Astrocyte of the cerebellum (primary cell): ENCODE measurements at places on chromosomes 12 and 14.

DNA sequence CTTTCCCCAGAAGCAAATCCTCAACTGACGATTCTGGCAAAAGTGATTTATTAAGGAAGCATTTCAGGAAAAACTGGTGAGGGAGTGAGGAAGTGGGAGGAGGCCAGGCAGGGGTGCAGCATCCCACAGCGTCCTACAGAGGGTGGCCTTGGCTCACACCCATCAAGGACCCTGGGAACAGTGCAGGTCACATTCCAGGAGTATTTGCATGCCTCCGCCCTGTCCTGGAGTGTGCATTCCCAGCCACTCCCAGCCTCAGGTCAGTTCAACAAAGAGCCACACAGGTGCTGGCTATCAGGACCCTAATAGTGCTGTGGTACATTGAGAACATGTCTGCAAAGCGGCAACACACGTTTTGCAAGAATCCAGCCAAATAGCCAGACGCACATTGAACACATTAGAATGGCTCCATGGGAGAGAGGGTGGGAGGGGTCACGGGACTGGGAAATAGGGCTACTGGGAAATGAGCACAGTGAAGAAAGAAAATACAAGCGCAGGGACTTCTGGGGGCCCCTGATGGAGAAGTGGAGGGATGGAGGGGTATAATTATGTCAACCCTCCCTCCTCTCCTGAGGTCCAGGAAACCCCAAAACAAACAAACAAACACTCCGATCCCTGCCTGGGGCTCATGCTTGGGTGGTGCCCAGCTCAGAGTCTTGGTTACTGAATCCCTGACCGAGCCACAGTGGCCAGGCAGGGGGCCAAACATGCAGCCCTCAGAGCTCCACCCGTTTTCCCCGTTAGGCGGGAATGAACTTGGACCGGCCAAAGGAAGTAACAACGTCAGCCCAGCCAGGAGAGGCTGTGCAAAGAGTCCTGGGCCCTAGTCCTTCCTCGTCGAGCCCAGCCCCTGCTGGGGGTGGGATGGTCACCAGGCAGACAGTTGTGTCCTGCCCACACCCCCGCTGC is 36.5 kb downstream of the CMKLR1 start:
- DNase-seq, result peak; percentile 44

GRCh38 chr12:94660436-94660835 is 10.1 kb upstream of the TMCC3 start:
- no peak for DNase-seq

DNA sequence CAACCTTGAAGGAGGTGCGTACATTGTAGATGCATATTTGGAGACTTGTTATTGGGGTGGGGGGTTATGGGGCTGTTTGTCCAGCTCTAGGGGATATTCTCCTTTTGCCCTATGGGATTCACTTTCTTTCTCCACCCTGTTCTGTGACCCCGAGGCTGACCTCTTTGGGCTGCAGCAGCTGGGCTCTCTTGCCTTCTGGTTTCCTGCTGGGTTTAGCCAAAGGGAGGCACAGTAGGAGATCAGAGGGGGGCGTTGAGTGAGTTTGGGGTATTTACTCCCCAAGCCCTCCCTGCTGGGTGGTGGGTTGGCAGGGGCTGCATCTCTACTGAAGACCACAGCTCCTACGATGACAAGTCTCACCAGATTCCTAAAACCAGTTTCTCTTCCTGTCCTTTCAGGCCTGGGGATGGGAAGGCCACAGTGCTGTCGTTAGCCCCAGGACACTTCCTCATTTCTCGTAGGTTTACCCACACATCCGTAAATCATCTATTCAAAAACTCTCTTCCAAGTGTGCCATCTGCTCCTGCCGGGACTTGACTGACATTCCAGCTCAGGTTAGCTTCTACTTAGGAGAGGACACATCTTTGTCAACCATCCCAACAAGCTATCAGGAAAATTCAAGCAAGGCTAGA is 127.1 kb downstream of the TMEM30B start:
- no peak for DNase-seq

- no peak for DNase-seq
Measured at GRCh38 chr12:112537710-112538396, 119.1 kb downstream of the PTPN11 start.

- no peak for DNase-seq
Measured at GRCh38 chr12:104189915-104190555, 25.5 kb upstream of the TXNRD1 start.

- DNase-seq, result no peak
Measured at GRCh38 chr14:62546862-62547474, 498.3 kb downstream of the KCNH5 start.

DNA sequence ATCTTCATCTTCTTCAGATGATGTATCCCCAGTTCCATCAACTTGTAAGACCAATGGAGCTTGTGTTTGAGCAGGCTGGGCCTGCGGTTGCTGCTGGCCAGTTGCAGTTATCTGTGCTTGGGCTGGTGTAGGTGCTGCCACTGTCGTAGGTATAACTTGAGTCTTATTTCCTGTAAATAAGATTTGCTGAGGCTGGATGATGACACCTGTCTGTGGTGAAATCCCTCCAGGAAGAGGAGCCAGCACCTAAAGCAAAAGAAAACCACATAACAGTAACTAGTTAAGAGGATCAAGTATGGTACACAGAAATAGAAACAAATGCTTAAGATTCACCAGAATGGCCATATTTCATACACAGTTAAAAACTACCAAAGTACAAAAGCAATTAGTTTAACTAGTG is 28.2 kb downstream of the GTF2A1 start:
- no peak for DNase-seq

- DNase-seq, result no peak
Measured at GRCh38 chr12:91240386-91241095, 57.9 kb upstream of the DCN start.

DNA sequence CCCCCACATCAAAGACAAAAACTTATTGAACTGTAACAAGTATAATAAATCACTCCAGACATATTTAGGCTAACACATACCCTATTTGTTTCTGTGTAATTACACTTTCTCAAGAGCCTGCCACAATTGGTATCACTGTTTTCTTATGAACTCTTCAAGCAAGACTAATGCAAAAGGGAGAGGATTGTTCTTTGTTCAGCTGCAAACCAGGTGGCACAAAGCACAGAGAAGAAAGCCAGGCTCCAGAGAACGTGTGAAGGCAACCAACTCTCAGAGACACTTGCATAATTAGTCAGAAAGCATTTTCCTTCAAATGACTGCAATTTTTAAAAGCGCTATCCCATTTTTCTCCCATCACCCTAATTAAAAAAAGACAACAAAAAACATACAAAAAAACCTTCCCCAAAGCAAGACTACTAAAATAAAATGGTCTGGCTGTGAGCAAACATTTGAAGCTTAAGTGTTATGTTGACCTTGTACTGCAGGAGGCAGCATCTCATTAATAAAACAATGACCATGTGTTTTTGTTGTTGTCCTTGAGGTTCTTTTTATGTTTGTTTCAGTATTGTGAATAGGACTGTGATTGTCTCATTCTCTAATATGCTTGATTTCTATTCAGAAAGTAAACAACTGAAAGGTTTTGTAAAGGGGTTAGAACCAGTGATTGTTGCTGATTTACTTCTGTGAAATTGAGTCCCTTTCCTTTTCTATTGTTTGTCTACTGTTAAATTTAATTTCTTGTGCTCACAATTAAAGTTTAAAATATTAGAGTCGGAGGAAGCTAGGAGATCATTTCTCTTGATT is 452.7 kb upstream of the PDE3A start:
- DNase-seq, result peak; percentile 47

DNA sequence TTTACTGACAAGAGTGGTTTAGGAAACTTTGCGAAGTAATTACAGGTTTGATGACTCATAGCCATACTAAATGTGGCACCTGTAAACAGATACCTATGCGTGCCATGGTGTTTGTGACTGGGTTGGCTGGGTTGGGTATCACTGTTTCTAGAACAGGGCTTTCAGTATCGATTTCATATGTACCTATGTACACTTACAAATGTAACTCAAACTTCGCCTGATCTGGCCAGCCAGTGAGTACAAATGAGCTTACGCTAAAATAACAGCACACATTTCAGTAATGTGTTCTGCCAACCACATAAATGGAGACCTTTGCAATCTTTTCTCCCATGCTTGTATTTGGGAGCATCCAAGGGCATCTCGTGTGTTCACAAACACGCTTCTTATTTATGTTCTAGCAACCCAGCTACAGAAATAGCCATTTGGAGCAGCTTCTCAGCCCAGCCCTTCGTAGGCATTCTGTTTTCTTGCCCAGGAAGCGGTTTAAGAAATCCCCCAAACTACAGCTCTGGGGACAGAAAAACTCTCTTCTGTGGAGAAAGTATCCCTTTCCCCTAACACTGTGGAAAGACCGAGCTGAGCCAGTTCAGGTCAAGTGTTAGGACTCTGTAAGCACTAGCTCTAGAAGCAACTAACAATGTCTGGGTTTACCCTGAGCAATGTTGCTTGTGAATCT is 42.3 kb upstream of the MDM1 start:
- no peak for DNase-seq
